ENCODE measurements at places on chromosomes 2 and 18. TPM values are rescaled to one million over a fixed set of nuclear protein-coding genes. Genes with fewer than 3 reads are reported as not detected.

The TLX2 gene
- total RNA-seq: 0.58 TPM

The BOLL gene
- total RNA-seq: not detected

The ATL2 gene
- 47.6 TPM for total RNA-seq

The MRO gene
- total RNA-seq: under 0.01 TPM

The UGT1A8 gene
- not detected for total RNA-seq

The ADD2 gene
- not detected for total RNA-seq

The CD8A gene
- not detected for total RNA-seq

The CD28 gene
- under 0.01 TPM for total RNA-seq

The COL3A1 gene
- total RNA-seq: 3,379 TPM

The STPG4 gene
- 0.17 TPM for total RNA-seq

Data from smooth muscle cell of trachea (primary cell).